ENCODE measurements at places on chromosomes 6 and 20.
A peak's percentile ranks its signal among the peaks of the same experiment; 100 is the strongest.

- DNase-seq = no peak
Observed at GRCh38 chr6:42320762-42321161, 103.1 kb upstream of the MRPS10 start.

DNA sequence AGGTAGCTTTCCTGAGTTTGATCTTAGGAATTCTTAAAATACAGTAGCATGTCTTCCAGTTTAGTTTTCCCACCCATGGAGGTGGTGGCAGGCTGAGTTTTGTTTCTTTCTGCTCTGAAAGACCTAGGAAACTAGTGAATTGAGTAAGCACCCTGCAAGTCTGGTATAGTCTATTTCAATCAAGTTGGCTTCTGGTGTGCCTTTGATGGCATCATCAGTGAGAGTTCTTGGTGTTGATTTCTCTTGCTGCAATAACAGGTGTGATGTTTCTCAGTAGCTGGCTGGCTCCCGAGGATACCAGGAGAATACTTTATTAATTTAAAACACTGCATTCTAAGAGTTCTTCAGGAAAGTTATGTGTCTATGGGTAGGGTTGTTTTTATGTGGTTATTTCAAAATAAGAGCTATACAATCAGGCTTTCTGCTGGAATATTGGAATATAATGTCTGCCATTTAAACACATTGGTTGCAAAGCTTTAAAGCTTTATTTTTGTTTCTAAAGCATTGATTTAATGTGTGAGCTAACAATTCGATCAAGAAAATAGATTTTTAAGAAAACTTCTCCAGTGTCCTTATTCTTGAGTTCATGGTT lies 19.0 kb downstream of the VAPB start:
- no peak for DNase-seq

- DNase-seq = peak; percentile 93
Observed at GRCh38 chr6:12653486-12653885, 63.1 kb upstream of the PHACTR1 start.

DNA sequence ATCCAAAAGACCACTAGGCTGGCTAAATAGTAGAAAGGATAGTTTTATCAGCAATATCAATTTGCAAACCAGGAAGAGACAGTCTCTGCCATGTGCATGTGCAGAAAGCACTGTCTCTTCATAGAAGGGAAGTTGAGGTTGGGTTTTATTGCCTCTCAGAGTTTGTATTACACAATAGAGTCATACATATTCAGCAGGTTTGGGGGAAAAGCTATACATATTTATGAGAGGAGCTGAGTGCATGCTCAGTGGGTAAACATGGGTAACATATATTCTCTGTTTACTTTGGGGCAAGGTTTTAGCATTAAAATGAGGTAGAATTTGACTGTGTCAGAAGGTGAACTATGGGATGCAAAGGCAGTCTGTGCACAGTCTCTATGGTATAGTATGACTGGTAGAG lies 14.9 kb downstream of the TMEM170B start:
- DNase-seq = no peak

GRCh38 chr20:58606184-58606583 lies 44.9 kb upstream of the STX16 start:
- DNase-seq = no peak

DNA sequence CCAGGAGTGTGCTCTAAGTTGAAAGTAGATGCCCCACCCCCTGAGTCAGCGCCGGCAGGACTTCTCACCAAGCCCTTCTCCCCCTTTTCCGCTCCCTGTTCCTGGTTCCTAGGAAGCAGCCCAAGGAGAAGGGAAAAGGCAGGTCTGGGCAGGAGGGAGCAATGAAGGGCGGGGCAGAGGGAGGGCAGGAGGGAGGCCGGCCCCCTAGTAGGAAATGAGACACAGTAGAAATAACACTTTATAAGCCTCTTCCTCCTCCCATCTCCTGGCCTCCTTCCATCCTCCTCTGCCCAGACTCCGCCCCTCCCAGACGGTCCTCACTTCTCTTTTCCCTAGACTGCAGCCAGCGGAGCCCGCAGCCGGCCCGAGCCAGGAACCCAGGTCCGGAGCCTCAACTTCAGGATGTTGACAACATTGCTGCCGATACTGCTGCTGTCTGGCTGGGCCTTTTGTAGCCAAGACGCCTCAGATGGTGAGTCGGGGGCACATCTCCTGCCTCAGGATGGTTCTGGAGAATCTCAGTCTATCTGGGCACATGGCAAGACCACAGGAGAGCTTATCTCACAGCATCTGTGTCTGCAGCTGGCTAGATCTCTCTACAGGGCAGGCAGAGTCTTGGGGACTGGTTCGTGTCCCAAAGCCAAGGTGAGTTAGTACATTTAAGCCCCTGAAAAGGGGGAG lies at the start of gene PROCR:
Gene PROCR (plus strand): TSS at position 320 of the 681 bp plus-strand sequence. CDS start 83 bp downstream, at position 403.
- no peak for DNase-seq

- DNase-seq = no peak
Observed at GRCh38 chr6:92329208-92329847, 1090.0 kb downstream of the EPHA7 start.

DNA sequence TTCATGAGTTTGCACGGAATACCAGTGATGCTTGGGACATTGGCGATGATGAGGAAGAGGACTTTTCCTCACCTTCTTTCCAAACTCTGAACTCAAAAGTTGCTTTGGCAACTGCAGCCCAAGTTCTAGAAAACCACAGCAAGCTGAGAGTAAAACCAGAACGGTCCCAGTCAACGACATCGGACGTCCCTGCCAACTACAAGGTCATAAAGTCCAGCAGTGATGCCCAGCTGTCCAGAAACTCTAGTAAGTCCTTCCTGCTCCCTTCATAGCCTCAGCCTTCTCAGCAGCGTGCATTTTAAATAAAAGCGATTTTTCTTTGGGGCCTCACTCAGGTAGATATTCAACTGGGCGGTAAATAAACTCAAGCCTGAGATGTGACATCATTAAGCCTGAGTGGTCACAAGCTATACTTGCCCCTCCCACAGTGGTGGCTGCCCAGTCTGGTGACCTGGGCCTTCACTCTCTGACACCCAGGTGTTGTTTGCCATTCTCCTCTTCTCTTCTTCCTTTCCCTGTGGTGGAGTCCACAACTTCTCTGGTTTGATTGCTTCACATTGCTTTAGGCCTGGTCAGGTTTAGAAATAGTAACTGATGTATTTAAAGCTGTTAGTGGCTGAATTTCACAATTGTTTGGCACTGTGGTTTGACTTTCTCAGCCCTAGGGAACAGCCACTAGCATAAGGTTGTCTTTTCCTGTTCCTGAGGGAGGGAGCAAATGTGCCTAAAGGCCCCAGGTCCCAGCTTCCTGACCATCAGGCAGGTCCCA lies 21.6 kb upstream of the TMEM217 start:
- no peak for DNase-seq

DNA sequence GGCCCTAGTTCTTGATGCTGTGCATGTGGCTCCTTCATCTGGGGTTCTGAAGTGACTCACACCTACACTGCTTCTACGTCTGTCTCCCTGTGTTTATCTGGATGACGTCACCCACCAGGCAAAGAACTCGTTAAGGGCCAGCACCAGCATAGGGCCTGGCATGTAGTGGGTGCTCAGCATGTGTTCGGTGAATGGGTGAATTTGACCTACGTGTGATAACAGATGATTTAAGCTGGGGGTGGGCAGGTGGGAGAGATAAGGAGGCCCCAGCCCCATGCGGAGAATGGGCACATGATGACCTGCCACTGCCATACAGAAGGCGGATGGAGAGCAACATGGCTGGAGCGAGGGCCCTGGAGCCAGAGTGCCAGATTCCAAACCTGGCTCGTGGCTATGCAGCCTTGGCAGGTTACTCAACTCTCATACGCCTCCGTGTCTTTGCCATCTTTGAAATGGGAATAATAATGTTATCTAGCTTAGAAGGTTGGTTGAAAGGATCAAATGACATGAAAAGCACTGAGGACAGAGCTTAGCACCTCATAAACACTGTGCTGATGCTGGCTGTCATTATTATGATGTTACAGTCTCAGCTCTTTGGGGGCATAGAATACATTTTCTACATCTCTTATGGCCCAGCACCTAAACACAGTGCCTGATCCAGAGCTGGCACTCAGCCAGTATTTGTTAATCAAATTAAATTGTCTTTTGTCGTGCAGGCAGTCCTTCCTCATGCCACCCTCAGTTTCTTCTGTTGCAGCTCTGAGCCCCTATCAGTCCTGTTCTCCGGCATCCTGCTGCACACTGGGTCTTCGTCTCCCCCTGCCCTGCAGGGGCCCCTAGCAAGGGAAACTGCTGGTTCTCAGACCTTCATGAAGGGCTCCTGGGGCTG lies 39.6 kb downstream of the VEGFA start:
- no peak for DNase-seq

DNA sequence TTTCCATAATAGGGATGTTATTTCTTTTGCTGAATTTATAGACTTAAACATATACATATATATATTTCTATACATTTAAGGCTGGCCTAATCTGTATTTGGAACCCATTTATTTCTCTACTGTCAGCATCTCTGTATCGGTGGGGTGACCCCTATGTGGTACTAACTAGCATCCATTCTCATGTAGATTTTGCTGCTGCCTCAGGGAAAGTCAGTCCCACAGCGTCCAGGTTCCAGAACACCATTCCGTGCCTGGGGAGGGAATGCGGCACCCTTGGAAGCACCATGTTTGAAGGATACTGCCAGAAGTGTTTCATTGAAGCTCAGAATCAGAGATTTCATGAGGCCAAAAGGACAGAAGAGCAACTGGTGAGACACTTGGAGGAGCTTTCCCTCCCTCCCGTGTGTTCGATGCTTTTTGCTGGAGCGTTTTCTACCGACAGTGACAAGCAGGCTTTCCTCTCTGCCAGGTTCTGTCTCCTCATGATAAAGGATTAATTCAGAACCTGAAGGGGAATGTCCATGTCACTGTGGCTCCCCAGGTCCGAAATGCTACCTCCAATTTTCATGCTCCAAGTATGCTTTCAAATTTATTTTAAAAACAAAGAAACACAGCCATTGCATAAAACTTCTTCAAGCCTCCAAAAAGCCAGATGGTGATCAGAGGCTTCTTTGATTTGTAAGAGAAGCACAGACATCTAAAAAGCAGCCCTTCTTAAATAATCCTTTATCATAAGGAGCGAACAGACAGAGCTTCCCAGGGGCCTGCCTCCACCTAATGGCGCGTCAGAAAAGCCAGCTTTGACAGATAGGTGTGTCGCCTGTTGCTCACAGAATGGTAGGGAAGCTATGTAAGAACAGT lies 13.1 kb downstream of the TNFAIP3 start:
- no peak for DNase-seq

DNA sequence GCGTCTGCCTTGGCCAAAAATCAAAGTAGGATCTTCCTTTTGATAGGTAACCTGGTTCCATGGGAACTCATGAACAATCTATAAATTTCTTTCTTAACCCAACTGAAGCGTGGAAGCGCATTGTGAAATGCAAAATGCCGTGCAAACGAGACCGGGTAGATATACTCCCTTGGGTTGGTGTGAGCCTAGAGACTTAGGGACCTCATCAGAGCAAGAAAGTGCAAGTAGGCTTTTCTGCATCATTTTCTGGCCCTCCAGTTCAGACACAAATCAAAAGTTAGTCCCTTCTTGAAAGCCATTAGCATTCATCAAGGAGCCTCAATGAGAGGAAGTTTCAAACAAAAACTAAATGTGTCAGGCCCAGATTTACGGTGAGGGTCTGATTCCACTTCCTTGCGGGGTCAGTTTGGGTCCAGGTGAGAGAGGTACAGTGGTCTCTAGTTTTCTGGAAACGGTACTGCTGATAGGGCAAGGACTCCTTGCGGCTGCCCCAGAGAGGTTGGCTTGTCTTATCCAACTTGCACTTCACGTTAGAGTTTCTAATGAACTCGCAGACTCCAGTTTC lies 5.3 kb upstream of the ZNF184 start:
- peak; percentile 7 for DNase-seq

DNA sequence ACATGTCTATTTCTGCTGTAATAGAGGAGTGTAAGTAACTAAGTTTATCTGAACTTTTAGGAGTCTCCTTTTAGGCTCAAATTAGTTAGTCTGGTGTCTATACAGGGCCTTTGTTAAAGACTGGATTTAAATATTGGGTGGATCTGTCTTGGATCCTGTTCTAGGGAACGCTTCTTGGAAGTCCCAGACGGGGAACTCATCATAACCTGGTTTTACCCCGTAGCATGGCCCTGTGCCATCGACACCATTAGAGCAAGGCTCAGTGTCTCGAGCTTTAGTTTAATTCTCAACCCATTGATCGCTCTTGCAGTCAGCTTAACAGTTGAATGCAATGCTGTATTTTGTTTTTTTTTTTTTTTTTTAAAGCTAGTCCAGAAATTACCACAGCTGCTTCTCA lies 89.9 kb downstream of the CARMIL1 start:
- DNase-seq = no peak

DNA sequence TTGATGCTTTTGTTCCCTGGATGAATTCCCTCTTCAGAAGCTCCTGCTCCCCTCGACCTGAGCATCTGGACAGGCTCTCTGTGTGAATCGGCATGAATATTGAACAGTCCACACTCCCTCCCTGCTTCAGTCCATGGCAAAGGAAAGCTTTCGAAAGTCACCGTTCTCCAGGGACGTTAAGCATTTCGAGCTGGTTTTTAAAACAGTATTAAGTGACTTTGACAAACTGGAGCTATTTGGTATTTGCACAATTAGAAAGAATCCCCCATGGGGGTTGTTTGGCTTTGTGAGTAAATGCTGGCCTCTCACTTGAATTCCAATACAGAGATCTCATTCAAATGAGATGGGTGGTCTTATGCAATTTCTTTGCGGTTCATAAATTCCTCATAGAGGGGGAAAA lies 85.3 kb upstream of the TIAM2 start:
- peak; percentile 88 for DNase-seq

- DNase-seq = no peak
Observed at GRCh38 chr6:84284428-84285049, 57.1 kb upstream of the CEP162 start.

- DNase-seq = no peak
Observed at GRCh38 chr6:46799657-46800056, 6.5 kb downstream of the MEP1A start.

DNA sequence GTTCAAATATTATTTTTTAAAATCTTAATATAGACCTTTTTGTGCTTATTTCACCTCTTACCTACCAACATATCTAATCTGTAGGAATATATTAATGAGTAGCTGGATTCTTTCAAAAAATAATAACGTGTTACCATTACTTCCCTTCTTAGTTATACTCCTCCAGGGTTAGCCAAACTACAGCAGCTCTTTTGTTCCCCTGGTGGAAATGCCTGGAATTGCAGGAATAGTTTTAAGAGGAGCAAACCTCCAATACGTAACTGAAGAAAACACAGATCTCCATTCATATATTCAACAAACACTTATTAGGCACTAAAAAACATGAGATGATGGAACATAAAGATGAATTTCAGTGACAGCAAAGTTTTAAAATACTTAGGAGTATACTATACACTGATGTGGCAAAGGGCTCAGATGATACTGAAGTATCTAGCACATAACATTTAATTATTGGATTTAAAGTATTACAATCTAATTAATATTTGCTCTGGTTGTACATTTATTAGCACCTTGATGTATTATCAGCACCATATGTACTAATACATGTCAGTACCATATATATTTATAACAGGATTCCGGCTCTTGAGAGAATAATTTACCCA lies 78.3 kb downstream of the TBX18 start:
- DNase-seq = no peak

Data from brain (organoid and tissue), 16 donors.